ENCODE measurements at places on chromosomes 4 and X.

DNA sequence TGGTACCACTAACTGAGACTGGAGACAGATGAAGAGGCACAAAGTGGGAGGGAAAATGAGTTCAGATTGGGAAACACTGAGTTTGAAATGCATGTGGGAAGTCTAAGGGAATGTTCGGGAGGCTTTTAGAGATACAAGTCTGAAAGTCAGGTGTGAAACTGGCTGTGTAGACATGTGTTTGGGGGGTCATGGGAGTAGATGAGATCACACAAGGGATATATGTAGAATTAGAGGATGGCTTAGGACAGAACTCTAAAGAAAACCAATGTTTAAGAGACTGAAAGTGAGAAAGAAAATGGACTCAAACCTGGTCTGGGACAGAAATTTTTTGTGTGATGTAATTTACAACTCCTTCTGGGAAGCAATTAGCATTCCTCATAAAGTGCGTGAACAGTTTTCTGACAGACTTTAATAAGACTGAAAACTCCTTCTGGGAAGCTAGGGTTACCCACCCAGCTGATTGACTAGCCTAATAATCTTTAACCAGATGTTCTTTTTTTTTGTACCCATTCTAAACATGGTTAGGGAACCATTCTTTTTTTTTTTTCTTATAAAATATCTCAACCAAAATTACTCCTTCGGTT is 8.7 kb upstream of the JADE1 start:
- no peak for DNase-seq

DNA sequence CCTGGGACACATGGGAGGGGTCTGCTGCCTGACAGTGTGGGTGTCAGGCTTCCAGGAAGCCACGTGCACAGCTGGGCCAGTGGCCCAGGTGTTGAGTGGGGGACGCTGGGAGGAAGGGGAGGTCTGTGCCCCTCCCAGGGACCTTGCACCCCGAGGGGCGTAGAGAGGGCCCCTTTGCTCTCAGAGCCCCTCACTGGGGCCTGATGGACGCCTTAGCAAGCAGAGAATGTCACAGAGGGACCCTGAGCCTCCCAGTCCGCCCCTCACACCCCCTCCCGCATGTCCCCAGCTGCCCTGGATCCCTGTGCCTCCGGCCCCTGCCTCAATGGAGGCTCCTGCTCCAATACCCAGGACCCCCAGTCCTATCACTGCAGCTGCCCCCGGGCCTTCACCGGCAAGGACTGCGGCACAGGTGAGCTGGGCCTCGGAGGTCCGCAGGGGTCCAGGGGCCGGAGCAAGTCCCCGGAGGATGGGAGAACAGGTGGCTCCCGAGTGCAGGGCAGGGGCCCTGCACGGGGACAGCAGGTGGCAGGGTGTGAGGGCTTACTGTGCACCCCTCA is 2.1 kb downstream of the HGFAC start:
- DNase-seq, result no peak

DNA sequence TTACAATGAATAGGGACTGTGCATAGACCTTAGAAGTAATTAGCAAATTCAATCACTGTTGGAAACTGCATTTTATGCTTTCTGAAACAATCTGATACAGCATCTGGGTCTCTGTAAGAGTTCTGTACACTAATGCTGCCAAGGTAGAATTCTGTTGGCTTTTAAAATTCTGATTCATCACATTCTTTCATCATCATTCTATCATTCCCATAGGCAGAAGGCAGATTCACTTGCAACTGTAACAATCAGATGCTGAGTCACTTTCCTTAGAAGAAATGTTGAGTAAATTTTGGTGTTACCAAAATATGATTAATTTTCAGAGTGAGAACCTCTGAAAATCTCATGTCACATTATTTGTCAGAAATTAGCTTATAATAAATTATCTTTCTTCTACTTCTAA is 267.2 kb downstream of the MAPK10 start:
- no peak for DNase-seq

GRCh38 chr4:177582992-177583391 is 140.8 kb upstream of the AGA start:
- DNase-seq, result no peak

- DNase-seq, result no peak
Observed at GRCh38 chr4:78379991-78380729, 171.4 kb upstream of the ANXA3 start.

GRCh38 chr4:118740869-118741268 is 55.7 kb downstream of the METTL14 start:
- DNase-seq, result no peak

DNA sequence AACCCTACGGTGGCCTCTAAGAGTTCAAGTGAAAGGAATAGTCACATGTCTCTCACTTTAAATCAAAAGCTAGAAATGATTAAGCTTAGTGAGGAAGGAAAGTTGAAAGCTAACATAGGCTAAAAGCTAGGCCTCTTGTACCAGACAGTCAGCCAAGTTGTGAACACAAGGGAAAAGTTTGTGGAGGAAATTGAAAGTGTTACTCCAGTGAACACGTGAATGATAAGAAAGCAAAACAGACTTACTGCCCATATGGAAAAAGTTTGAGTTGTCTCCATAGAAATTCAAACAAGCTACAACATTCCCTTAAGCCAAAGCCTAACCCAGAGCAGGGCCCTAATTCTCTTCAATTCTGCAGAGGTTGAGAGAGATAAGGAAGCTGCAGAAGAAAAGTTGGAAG is 51.5 kb upstream of the RAB9B start:
- DNase-seq, result no peak

DNA sequence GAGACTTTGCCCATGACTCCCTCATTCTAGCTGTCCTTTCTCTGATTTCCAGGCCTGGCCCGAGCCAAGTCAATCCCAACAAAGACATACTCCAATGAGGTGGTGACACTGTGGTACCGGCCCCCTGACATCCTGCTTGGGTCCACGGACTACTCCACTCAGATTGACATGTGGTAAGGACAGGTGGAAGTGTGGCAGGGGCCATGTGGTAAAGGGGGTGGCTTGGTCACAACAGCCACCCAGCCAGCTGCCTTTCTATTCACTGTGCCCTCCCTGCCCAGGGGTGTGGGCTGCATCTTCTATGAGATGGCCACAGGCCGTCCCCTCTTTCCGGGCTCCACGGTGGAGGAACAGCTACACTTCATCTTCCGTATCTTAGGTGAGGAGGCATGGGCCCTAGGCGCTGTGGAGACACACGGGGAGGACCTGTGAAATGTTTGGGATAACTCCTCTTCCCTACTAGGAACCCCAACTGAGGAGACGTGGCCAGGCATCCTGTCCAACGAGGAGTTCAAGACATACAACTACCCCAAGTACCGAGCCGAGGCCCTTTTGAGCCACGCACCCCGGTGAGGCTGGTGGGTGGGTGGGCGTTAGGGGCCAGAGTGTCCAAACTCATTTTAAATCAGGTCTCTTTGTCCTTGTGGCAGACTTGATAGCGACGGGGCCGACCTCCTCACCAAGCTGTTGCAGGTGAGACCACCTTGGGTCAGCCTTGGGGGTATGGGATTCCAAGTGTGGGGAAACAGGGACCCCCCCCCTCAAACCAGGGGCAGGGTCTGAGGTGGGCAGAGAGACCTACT is 6.1 kb upstream of the USP11 start:
- no peak for DNase-seq
